ENCODE measurements at places on chromosomes 7 and 10.
A peak's percentile ranks its signal among the peaks of the same experiment; 100 is the strongest.

- DNase-seq, result no peak
These were observed 201.4 kb downstream of the INHBA start for GRCh38 chr7:41501466-41501865.

DNA sequence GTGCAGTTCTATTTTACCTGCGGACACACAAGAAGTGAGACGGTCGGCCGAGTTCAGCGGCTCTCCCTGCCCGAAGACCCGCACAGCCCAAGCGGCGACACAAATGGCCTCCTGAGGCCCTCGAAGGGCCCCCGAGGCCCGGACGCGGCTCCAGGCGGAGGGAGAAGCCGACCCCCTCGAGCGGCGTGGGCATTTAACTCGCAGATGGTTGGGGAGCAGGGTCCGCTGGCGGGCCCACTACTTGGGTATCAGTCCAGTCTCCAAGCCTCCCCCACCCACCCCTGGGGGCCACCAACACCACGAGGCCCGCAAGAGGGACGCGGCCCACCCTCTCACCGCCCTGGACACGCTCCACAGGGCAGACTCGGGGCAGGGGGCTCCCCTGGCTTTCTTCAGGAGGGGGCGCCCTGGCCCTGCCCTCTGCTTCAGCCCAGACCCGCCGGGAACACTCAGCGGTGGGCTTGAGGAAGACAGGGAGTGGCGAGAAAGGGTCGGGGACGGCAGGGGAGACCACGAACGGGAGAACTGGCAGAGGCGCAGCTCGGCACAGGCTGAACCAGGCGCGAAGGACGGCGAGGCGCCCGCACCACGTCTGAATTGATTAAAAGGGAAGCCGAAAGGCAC, 1.7 kb downstream of the IGF2BP3 start:
- DNase-seq, result no peak

DNA sequence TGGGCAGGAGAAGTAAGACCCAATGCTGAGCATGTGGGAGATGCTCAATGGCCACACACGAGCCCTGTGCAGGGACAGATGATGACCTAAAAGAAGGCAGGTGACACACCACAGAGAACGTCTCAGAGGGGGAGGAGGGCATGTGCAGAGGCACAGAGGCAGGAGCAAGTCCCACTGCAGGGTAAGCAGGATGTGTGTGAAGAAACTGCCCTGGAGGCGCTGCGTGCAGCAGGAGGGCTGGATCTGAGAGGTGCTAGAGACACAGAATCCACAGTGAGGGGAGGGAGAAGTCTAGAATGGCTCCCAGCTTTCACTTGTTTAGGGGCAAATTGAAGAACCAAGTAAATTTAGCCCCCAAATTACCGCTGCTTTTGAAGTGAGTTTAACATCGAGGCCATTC, 14.9 kb downstream of the DYDC2 start:
- no peak for DNase-seq

DNA sequence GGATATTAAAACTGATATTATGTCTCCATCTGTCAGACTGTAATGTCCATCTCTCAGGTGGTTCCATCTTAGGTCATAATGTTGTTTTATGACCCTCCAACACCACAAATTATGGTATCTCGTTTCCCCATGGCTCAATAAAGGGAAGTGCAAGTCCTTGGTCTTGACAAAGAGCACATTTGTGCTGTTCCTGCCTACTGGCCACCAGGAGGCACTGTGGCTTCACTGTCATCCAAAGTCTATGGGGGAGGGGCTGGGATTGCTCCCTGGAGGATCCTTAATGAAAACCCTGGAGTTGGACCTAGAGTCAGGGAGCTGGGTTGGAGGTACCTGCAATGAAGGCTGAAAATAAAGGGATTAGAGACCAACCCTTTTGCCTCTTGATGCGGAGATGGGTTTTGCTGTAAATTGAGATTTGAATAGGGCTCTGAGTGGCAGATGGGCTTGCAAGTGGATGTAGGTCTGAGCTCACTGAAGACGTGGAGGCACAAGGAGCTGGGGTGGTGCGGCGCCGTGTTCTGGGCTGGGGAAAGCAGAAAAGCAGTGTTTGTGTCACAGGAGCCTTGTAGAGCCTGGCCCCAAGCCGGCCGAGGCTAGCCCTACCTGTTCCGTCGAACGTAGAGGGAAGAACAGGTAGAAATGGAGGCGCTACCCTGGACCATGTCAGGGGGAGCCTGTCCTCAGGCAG, 180.5 kb upstream of the PRSS58 start:
- DNase-seq, result peak; percentile 24

- DNase-seq, result no peak
These were observed 146.3 kb upstream of the NPS start for GRCh38 chr10:127402596-127403409.

GRCh38 chr7:36285276-36285675, 104.4 kb upstream of the ANLN start:
- DNase-seq, result no peak

DNA sequence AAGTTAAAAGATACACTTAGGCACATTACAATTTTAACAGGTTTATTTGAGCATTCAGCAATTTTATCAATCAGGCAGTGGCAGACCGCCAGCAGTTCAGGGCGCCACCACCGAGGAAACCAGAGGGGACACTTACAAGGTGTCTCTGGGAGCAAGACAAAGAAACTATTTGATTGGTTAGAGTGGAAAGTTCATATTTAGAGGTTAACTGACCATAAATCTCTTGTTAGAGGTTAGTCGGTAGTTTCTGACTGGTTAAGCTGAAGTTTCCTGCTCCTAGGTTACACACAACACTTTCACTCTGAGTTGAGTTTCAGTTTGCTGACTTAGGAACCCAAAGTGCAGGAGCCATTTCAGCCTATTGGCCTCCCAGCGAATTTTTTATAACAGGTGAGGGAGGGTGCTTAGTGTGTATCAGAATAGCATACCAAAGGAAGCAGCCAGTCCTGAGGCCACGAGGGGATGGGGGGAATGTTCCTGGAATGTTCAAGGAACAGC, 10.8 kb upstream of the PVRIG start:
- DNase-seq, result peak; percentile 91

DNA sequence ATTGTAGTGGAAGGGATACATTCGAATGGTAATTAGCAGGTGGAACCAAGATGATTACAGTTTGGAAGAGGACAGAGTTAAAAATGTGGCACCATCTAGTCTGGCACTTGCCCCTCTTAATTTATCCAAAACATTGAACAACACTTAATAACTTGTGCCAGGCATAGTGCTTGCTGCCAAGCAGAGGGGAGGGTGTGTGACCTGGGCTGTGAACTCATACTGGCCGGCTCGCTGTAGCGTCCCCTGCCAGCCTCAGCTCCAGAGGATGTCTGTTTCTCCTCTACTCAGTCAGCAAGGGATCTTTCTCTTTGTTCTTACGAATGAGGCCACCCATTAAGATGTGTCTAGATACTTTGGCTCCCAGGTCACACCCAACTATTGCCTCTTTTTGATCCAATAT, 179.4 kb upstream of the INHBA start:
- DNase-seq, result no peak

DNA sequence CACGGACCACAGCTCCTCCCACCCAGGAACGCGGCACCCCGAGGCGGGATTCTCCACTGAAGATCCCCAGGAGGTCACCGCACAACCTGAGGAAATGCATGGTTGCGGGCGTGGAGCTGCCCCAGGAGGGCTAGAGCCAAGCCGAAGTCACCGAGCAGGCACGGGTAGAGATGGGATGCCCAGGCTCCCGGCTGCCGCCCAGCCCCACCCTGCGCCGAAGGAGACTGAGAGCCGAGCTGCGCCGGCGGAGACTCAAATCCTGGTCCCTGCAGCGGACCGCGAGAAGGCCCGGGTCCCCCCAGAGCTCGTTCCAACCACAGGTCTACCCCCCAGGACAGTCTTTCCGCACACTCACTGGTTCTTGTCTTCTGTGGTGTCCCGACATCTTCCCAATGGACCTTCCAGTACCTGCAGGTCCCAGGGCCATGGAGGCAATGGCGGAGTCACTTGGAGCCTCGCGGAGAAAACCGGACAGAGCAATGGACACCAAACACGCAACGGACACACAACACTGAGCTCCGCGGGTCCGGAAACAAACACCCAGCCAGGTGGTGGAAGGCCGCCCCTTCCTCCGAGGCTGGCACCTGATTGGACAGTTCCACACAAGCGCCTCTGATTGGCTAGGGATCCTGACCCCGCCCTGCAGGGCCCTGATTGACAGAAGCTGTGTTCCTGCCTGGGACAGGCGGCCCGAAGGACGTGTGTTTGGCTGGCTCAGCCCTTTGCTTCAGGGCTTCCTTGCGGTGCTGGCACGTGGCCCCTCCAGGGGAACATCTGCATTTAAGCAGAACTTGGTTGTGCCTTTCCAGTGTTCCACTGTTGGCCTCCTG, 331.9 kb upstream of the NUPR2 start:
- DNase-seq, result no peak

GRCh38 chr7:31957090-31957720, 113.0 kb downstream of the PDE1C start:
- DNase-seq, result no peak

DNA sequence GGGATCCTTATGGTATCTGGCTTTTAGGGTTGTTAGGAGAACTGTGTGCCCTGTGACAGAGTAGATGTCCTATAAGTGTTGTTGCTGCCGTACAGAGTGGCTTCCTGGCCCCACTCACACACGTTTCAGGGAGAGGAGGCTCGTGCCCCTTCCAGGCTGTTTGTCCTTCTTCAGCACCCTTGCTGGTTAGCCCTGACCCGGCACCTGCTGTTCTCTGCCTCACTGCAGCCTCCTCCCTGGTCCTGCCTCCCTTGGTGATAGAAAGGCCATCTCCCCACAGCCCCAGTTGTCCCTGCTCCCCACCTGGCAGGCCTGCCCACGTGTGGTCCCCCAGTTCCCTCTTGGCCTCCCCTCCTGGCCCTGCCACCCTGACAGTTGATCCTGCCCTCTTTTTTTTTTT, 2.3 kb downstream of the CLIP2 start:
- DNase-seq, result no peak

DNA sequence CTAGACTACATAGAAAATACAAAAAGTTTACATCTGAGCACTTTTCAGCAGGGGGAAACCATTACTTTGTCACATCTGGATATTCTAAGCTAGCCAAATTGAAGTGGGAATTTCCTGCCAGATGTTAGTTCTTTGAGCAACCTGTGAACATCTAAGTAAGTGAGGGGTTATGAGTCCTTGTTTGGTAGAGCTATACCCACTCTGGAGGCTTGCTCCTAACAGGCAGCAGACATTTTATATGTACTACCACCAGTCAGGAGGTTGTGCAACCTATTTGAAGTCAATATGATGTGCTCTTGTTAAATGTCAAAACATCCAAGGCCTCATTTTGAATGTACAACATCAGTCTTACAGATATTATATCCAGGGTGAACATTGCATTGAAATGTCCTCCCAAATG, 143.3 kb upstream of the KAT6B start:
- DNase-seq, result no peak

DNA sequence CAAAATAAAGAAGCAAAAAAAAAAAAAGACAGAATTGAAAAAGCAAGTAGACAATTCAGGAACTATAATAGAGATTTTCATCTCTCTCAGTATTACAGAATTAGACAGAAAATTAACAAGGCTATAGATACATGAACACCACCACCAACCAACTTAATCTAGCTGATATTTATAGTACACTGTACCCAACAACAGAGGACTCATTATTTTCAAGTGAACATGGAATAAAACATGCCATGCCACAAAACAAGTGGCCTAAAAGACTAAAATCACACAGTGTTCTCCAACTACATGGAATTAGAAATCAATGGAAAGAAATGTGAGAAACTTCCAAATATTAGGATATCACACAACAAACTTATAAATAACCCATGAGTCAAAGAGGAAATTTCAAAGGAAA, 9.1 kb downstream of the TMEM168 start:
- DNase-seq, result no peak

DNA sequence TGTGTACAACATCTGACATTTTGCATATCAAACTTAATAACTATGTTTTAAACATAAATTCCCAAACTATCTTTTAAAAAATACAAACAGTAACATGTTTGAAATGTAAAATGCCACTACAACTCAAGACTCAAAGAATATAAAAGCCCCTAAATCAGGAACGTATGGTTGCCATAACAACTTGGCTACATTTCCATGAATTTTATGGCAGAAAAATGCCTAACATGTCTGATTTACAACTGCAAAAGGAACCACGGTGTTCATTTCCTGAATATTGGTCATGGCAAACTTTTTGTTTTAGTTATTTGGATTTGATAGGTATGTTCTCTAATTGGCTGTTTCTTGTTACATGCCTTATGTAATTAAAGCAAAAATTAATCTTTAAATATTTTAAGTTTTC, 2.0 kb downstream of the SOSTDC1 start:
- DNase-seq, result no peak

GRCh38 chr10:93766918-93767317, 9.2 kb downstream of the LGI1 start:
- DNase-seq, result no peak

DNA sequence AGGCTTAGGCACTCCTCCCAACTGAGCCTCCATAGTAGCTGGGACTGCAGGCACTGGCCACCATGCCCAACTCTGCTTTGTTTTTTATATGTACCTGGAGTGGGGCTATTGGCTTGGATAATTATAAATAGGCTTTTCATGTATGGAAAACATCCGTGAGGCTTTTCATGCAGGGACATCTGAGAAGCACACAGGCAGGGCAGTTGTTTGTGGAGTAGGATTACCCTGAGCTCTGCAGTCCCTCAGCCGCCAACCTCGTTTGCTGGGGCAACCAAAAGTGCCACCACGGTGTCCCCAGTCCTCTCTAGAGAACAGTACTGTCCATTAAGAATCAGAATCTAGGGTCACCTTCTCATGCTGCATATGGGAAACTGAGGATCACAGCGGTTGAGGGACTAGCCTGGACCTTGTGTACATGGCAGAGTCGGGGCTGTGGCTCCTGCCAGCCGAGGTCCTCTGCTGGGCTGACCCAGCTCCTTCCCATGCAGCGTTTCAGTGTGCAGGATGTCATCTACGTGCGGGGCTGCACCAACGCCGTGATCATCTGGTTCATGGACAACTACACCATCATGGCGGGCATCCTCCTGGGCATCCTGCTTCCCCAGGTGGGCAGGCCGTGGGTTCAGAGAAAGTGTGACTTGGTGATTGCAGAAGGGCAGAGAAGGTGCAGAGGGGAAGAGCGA, 54.5 kb downstream of the TSPAN15 start:
- DNase-seq, result no peak

GRCh38 chr7:138934861-138935260, 46.3 kb downstream of the KIAA1549 start:
- DNase-seq, result no peak

GRCh38 chr10:15877836-15878576, 17.7 kb upstream of the MINDY3 start:
- DNase-seq, result no peak

DNA sequence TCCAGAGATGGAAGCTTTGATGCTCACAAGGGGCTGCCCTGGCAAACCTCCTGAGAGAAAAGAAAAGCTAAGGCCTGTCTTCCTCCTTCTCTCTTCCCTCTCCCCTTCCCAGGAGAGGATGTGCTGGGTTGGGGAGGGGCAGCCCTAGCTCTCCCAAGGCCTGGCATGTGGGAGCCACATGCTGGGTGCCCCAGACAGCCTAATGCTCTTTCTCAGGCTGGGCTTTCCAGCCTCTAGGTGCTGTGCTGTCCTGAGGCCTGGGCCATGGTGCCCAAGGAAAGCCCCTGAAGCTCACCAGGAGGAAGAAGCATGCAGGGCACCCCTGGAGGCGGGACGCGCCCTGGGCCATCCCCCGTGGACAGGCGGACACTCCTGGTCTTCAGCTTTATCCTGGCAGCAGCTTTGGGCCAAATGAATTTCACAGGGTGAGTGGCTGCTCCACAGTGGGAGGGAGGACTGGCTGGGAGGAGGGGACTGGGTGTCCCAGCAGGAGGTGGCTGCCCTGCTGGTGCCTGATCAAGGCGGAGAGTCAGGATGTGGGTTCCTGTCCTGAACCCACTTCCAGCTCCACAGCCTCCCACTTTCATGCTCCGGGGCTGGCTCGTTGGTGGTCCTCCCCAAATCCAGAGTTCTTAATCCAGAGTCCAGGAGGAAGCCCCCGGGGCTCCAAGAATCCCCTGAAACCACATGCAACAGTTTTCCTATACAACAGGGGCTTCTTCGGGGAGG, 1.7 kb downstream of the CPA5 start:
- DNase-seq, result no peak

Data from activated CD4-positive, alpha-beta T cell treated with anti-CD3 and anti-CD28 coated beads, Interleukin-2, Interleukin-4, amounts not matched to agents 100 ng/mL and 50 ng/mL, durations not matched to agents 16 hours and 8 hours (primary cell).